ENCODE measurements at places on chromosomes 2 and 18.
A peak's percentile ranks its signal among the peaks of the same experiment; 100 is the strongest.

DNA sequence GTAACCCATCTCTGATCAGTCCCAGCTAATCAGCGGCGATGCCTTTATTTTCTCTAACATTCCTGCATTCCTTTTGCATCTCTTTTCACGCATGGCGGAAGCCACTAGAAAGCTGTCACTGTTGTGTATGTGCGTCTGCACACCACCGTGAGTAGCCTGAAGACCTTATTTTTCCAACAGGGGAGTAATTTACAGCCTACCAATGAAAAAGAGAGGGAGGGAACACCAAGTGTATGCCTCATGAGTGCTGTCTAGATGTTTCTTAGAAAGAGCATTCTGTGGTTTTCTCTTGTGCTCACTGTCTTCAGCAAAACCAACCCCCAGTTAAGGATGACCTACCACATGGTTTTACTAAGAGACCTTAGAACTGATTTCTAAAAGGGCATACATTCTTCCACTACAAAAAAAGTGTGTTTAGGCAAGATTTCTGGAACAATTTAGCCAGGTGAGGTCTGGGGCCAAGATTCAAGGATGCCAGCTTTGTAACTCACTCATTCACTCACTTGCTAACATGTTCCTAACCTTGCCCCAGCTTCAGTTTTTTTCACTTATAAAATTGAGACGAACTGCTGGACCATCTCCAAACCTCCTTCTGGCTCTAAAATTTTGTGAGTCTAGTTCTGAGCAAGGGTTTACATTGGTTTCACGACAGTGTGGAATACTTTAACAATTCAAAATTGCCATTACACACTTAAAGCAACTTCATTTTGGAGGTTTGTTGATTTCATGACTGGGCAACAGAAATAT is 51.4 kb downstream of the BCL2 start:
- DNase-seq: no peak

DNA sequence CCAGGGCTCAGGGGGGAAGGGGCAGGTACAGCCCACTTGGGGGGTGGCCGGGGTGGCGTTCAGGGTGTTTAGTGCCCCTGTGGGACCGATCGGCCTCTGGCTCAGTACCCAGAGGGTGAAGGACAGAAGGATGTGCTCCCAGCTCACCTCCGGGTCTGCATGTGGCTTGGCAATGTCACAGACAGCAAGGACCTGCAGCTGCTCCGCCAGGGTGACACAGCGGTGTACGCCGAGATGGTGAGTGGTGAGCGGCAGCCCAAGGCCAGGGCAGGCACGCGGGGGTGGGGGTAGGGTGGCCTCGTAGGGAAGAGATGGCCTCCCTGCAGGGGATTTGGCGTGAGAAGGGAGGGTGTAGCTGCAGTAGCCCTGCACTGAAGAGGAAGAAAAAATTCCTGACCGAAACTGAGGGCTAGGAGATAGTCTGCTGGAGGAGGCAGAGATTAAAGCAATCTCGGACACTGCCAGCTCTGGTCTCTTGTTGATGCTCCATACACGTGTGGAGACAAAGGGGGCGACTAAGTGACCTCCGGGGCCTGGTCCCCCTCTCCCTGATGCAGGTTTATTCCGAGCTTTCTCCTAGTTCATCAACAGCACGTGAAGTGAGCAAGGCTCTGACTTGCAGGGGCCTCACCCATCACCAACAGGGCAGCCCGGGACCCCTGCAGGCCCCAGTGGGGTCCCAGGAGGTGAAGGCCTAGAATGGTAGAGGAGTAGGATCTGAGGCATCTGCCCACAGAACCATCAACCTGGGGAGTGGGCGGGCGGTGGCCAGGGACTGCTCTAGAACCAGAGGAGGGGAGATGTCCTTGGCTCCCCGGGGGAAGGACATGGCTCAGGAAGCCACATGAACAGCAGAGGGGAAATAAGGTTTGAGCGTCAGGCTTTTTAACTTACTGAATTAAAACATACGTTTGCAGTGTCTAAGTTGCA is 45.4 kb downstream of the FER1L5 start:
- no peak for DNase-seq

DNA sequence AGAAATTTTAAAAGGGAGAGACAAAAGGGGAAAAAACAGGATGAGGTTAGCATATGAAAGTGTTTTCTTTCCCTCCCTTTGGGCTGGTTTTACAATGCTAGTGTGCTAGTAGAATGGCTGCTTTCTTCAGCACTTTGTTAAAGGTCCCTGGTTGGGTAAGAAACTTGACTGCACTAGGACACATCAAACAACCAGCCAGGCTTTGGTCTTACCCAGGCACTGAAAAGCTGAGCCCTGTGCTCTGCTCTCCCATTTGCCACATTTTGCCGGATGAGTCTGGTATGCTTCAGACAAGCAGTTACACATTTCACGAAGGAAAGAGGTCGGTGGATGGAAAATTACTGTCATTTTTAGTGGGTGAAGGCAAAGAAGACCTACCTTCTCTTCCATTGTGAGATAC is 242.0 kb downstream of the DPP10 start:
- no peak for DNase-seq

- no peak for DNase-seq
Observed at GRCh38 chr2:6524691-6525474, 340.8 kb downstream of the CMPK2 start.

- no peak for DNase-seq
Observed at GRCh38 chr2:46232860-46233259, 64.3 kb upstream of the EPAS1 start.

GRCh38 chr18:62569081-62569655 is 46.3 kb downstream of the ZCCHC2 start:
- DNase-seq: no peak

DNA sequence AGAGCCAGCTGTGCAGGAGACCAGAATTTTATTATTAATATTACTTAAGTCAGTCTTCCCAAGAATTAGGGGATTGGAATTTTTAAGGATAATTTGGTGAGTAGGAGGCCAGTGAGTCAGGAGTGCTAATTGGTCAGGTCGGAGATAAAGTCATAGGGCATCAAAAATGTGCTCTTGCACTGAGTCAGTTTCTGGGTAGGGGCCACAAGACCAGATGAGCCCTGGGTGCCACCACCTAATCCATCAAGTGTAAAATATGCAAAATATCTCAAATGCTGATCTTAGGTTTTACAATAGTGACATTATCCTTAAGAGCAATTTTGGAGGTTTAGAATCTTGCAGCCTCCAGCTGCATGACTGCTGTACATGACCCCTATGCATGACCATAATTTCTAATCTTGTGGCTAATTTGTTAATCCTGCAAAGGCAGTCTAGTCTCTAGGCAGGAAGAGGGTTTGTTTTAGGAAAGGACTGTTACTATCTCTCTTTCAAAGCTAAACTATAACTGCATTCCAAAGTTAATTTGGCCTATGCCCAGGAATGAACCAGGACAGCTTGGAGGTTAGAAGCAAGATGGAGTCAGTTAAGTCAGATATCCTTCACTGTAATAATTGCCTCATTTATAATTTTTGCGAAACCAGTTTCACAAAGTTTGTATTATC is 215.9 kb downstream of the RNF152 start:
- DNase-seq: no peak

GRCh38 chr2:112814278-112814677 is 22.3 kb downstream of the IL1B start:
- DNase-seq: no peak

- no peak for DNase-seq
Observed at GRCh38 chr2:240374085-240374907, 61.2 kb upstream of the GPC1 start.

DNA sequence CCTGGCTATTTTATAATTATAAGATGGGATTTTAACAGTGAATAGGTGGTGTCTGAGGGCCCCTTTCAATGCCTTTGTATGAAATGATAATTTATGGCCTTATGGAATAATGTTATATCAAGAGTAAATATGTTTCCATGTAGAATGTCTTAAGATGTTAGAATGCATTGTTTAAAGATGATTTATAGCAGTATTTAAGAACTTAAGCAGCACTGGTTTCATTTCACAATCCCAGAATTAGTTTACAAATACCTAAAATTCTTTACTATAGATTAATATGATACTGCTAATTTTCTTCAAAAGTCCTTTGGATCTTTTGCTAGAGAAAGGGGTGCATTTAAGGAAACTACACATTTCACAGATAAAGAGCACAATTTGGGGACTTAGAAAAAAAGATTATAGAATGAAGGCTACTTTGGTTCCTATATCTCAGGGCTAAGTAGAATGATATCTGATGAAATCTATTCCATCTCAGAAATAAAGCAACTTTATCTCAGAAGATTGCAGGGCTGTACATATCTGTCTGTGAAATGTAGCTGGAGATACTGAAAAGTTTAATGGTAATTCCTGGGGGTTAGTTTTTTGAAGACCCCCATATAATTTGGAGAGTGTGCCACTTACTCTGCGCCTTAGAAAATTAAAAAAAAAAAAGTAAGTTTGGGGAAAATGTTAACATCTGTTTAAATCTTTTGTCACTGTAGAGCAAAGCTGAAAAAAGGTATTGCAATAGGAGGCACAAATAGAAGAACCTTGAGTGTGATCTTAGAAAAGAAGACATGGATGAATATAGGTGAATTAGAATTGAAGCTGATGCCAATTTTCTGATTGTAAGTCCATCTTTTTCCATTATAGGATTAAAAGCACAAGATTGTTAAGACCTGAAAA is 123.4 kb downstream of the GULP1 start:
- DNase-seq: no peak

GRCh38 chr2:30763151-30763660 is 44.0 kb downstream of the CAPN13 start:
- DNase-seq: no peak

GRCh38 chr18:74460825-74461224 is 3.7 kb upstream of the DIPK1C start:
- no peak for DNase-seq

GRCh38 chr2:10172033-10172871 is 49.7 kb downstream of the RRM2 start:
- no peak for DNase-seq

DNA sequence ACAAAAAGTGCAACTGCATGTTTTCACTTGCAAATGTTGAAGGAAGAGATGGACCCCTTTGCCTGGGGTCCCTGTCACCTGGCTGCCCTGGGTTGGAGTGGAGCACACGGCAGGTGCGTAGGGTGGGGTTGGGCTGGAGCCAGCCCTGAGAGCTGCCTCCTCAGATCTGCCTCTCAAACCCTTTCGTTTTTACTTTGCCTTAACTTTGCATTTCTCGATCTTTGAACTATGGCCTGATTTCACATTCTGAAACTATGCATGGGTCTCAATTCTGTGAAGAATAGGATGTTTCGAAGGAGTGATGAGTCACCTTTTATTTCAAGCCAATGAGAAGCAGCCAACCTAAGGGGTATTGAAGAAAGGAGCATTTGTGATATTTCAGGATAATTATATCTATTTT is 132.8 kb downstream of the ACOXL start:
- peak; percentile 45 for DNase-seq

DNA sequence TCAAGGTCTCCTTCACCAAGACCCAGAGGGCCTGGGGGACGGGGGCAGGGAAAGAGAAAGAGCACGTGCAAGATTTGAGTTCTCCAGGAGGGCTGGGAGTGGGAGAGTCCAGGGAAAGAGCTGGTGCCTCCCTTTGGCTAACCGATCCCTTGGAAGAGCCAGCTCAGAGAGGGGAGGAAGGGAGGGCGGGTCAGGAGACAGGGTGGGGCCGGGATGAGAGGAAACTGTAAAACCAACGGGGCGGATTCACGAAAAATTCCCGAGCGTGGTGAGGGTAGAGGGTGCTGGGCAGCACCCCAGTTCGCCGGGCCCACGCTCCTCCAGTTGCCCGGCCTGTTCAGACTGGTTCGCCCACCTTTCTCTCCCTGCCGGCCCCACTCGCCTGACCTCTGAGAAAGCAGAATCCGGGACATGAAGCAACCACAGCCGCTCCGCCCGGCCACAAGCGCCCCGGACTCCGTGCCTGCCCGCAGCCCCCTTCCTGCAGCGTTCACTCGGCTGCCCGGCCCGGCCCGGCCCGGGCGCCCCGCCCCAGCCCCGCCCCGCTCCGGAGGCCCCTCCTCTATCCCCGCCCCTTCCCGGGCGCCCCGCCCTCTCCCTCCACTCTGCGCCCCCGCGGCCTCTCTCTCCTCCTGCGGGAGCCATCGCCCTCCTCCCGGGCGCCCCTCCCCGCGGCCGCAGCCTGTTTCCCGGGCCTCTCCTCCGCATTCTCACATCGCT is 230.9 kb upstream of the SMAD2 start:
- peak; percentile 46 for DNase-seq

DNA sequence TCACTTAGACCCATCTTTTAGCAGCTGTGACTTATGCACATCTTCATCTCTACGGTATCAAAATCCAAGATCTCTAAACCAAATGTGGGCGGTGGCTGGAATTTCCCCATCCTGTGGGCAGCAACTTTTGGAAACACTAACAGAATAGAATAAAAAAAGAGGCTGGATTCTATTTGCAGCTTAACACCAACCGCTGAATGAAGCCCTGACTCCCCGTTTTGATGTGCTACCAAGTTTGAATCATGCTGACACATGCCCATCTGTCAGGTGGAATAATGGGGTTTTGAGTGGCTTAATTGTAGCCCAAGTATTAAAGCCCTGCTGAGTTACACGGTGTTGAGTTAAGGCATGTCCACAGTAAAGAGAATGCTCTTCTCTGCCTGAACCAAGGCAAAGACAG is 165.2 kb downstream of the MTCL1 start:
- no peak for DNase-seq

DNA sequence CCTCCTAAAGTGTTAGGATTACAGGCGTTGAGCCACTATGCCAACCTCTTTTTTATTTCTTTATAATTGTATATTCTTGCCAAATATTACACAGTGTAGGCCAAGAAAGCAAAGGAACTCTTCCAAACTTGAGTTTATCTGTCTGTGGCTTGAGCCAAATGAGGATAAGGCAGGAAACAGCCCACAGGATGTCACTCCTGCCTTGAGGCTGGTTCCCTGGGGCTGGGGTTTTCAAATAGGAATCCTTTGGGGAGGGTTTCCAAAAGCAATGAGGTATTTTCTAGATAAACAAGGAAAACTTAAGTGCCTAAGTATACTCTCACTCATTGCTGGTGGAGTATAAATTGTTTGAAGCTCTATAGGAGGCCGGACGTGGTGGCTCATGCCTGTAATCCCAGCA is 56.4 kb downstream of the ADCY3 start:
- DNase-seq: no peak

DNA sequence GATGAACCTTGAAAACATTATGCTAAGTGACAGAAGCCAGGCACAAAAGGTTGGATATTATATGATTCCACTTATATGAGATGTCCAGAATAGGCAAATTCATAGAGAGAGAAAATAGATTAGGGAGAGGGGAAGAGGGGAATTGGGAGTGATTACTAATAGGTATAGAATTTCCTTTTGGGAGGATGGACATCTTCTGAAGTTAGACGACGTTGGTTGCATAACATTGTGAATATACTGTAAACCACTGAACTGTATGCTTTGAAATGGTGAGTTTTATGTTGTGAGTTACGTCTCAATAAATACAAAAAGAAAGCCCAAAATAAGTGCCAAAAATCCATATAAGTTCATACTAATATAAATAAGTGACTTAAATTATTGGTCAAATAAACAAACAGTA is 18.6 kb upstream of the CYP26B1 start:
- DNase-seq: no peak

DNA sequence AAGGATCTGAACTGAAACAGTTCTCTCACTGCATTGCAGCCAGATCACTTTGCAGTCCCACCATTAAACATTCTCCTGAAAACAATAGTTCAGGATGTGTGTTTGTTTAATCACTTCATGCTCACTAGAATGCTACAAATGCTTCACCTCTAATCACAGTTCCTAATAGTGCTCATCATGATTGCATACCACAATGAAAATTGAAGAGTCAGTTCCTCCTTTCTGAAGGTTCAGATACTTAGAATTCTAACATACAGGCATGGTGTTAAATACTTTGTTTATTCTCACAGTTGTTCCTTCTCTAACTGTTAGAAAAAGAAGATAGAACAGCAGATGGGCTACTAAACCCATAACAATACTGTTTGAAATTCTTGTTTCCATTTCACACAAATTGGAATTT is 622.3 kb upstream of the ACVR2A start:
- DNase-seq: no peak

GRCh38 chr2:69579536-69579935 is 64.0 kb downstream of the AAK1 start:
- DNase-seq: no peak
